ENCODE measurements at places on chromosomes 13 and 19.

DNA sequence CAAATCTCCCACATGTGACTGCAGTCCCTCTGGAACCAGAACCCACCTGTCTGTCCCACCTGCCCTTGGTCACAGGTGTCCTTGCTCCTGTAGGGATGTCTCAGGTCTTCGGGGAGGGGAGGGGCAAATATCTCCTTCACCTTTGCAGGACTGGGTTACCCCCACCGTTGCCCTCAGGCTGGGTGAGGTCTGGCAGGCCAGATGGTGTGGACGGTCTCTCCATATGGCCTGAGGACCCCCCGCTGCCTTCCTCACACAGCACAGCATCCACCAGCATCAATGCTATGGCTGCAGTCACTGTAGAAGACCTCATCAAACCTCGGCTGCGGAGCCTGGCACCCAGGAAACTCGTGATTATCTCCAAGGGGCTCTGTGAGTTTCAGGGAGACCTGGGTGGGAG lies 10.0 kb downstream of the SLC5A5 start:
- no peak for DNase-seq

DNA sequence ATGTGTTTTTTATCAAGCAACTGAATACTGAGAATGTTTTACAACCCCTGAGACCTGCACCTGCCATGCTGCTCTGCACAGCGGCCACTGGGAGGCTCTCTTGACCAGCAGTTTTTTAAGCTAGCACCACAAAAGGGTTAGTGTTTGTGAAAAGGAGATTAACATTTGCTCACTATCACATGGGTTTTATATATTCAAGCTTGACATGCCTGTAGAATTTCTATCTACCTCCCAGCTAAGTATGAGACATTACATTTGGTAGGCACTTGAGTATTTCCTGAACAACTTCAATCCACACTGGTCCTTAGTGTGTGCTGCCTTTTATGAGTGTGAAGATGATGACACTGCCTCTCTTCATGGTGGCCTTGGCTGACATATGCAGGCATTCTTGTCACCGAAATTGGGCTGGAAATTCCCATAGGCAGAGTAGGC lies 1238.9 kb downstream of the UQCRFS1 start:
- DNase-seq, result no peak

- DNase-seq, result no peak
Measured at GRCh38 chr13:51206584-51206983, 15.6 kb upstream of the FAM124A start.

GRCh38 chr19:31070146-31071065 lies 278.8 kb downstream of the TSHZ3 start:
- no peak for DNase-seq

GRCh38 chr13:104389691-104390090 lies 1323.5 kb upstream of the SLC10A2 start:
- no peak for DNase-seq

- no peak for DNase-seq
Measured at GRCh38 chr13:26880735-26881134, 120.1 kb upstream of the GPR12 start.

GRCh38 chr19:11444059-11444458 lies 8.6 kb downstream of the PRKCSH start:
- DNase-seq, result no peak

GRCh38 chr13:21035498-21035897 lies 25.9 kb downstream of the LATS2 start:
- DNase-seq, result no peak

GRCh38 chr13:109853153-109853552 lies 66.8 kb upstream of the IRS2 start:
- DNase-seq, result no peak

- DNase-seq, result no peak
Measured at GRCh38 chr19:21143854-21144253, 2.0 kb downstream of the ZNF431 start.

GRCh38 chr19:34229721-34230120 lies 24.6 kb upstream of the GARRE1 start:
- DNase-seq, result no peak

DNA sequence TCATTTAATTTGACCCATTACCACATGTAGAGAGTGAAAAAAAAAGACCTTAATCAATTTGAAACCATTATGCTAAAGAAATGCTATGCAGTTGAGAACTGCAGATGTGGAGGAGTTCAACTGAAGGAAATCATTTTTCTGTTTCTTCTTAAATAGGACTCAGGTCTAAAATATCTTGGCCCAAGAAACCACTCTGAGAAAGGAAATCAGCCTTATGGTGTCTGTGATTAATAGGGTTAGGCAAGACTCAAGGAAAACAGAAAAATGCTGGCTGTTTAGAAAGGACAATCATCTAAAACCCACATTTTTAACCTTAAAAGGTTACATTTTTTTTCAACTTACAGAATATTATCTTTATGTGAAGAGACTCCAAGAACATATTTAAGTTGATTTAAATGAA lies 1.9 kb upstream of the SLITRK1 start:
- no peak for DNase-seq
